ENCODE measurements at places on chromosomes 2 and 18.
A peak's percentile ranks its signal among the peaks of the same experiment; 100 is the strongest.

DNA sequence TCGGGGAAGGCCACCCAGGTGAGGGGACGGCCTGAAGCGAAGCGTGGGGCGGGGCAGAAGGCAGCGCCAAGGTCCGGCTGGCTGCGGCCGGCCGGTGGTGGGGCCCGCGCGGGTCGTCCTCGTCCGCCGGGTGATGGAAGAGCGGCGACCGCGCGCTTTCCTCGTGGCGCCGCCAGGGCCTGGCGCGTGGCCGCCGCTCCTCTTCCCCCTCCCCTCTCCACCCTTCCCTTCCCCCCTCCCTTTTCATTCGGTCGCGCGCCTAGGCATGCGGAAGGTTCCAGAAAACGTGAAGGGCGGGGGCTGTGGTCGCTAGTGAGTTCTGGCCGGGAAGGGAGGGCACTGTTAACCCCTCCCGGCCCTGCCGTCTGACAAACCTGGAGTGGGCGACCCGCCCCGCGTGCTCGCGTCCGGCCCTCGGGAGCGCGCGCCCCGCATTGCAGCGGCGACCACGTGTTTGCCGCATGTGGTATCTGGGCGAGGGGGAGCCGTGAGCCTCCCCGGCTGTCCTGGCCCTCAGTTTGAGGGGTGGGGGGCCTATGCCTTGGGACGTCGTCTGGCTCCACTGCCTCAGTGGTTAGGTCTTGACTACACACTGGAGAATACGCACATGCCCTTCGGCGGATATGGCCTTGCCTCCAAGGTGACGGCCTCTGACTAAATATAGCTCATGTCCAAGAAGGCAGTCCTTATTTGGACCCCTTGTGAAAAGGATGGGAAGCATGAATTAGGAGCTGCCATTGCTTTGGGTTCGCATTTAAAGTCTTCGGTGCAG is 579 bp downstream of the MAT2A start:
- DNase-seq = peak; percentile 63

- DNase-seq = peak; percentile 76
These were observed 1.7 kb downstream of the NCK2 start for GRCh38 chr2:105746177-105747080.

DNA sequence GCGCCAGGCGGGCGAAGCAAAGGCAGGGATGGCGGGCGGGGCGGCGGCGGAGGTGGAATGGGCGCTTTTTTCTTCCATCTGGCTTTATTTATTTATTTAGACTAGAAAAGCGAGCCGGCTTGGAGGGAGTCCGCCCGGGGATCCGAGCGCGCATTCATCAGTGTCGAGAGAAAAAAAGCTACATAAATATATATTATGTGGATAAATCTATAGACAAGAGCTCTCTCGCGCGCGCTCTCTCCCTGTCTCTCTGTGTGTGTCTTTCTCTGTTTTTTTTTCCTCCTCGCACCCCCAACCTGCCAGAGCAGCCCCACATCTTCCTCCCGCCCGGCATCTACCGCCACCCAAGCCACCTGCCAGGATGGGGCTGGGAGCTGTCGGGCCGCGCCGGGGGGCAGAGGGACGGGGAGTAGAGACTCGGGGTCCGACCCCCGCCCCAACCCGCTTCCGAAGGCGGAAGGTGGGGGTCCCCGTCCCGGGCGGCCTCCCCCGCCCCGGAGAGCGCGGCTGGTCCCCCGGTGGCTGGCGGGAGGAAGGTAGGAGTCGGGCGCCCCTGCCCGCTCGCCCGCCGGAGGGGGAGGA is 972 bp upstream of the CELF4 start:
- DNase-seq = no peak

- no peak for DNase-seq
These were observed 641.7 kb upstream of the NRXN1 start for GRCh38 chr2:51673628-51674027.

DNA sequence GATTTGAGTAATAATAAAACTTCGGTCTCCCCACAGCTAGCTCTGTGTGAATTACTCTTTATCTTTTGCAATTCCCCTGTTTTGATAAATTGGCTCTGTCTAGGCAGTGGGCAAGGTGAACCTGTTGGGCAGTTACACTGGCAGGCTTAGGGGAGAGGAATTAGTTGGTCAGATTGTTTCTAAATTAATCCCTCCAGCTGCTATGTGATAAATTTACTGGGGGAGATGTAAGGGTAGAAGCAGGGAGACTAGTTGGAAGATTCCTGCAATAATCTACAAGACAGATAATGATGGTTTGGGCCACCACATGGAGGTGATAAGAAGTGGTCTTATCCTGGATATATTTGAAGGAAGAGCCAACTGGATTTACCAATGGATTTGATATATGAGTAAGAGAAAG is 118.5 kb upstream of the TACR1 start:
- no peak for DNase-seq

GRCh38 chr2:51003345-51004192 is 28.4 kb downstream of the NRXN1 start:
- DNase-seq = no peak

GRCh38 chr2:143689541-143689940 is 560.3 kb downstream of the ARHGAP15 start:
- no peak for DNase-seq

DNA sequence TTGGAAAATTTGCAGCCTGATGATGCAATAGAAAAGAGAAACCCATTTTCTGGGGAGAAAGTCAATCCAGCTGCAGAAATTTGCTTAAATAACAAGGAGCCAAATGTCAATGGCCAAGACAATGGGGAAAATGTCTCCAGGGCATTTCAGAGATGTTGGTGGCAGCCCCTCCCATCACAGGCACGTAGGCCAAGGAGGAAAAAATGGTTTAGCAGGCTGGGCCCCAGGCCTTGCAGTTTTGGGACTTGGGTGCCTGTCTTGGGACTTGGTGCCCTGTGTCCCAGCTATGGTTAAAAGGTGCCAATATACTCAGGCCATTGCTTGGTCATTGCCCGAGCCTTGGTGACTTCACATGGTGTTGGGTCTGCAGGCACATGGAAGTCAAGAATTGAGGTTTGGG is 368.2 kb downstream of the ERBB4 start:
- DNase-seq = no peak

- DNase-seq = no peak
These were observed at the start of gene DTNA for GRCh38 chr18:34709750-34710441. DTNA (plus strand) TSS chr18:34710298; CDS start chr18:34755977, 45,679 bp downstream.
